ENCODE measurements at places on chromosomes 1 and 21.

DNA sequence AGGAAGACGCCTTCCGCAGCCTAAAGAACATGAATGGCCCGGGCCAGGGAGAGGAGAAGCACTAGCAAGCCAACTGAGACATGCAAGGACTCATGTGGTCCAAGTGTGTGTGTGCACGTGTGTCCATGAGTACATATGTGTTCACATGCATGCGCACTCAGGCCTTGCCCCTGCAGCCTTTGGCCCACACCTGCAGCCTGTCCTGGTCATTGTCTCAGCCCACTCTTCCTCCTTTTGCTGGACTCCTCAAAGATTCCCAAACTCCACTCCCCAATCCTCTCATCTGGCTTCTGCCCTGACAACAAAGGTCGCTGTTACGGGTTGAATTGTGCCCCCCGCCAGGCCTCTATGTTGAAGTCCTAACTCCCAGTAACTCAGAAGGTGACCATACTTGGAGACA, 21.9 kb downstream of the CDCA8 start:
- DNase-seq: no peak

- DNase-seq: no peak
Measured at GRCh38 chr1:78651241-78651640, 1.6 kb downstream of the IFI44 start.

DNA sequence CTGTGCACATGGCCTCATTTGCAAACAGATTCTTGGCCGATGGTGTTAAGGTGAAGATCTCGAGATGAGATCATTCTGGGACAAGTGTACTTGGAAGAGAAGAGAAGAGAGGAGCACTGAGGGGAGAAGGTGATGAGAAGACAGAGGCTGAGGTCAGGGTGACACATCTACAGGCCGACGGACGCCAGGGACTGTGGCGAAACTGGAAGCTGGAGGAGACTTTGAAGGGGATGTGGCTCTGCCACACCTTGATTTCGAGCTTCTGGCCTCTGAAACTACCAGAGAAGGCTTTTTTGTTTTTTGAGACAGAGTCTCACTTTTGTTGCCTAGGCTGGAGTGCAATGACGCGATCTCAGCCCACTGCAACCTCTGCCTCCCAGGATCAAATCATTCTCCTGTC, 137.5 kb upstream of the TMEM51 start:
- DNase-seq: no peak

GRCh38 chr1:23930861-23931490, 17.8 kb upstream of the CNR2 start:
- DNase-seq: no peak

DNA sequence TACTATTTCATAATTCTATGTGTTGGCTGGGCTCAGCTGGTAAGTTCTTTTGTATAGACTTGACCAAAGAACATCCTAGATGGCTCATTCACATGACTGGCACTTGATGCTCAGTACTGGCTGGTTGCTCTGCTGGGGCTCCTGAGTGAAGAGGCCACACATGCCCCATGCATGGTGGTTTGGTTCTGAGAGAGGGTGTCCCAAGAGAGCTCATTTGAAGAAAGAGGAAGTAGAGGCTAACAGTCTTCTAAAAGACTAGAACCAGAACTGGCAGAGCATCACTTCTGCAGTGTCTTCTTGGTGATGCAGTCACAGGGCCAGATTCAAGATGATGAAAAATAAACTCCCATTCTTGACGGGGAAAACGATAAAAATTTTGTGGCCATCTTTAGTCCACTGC, 5.2 kb upstream of the BACH1 start:
- DNase-seq: peak; percentile 48

- no peak for DNase-seq
Measured at GRCh38 chr1:170696591-170697290, 32.8 kb downstream of the PRRX1 start.

GRCh38 chr1:193270996-193271395, 84.6 kb upstream of the B3GALT2 start:
- DNase-seq: no peak

- DNase-seq: no peak
Measured at GRCh38 chr1:232016616-232017015, 390.0 kb downstream of the DISC1 start.

- DNase-seq: no peak
Measured at GRCh38 chr1:153538315-153538821, 2.4 kb downstream of the S100A5 start.

GRCh38 chr1:68197891-68198290, 34.4 kb downstream of the WLS start:
- no peak for DNase-seq

DNA sequence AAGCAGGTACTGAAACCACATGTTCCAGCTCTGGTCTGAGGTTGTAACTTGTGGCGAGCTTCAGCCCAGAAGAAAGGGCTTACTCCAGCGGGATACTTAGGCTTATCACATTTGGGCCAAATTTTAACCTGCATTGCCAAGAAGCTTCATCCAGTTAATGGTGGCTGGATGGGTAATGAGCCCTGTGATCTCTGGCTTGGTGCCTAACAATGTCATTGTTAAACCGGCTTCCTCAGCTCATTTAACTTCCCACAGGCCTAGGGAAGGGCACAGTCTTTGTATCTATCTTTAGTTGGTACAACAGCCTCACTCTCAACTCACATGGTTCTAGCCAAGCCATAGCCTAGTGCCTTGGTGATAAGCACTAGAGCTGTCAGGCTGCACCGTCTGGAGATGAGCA, 43.6 kb upstream of the CCDC190 start:
- no peak for DNase-seq

- no peak for DNase-seq
Measured at GRCh38 chr1:39753132-39754025, 14.7 kb downstream of the PPIE start.

DNA sequence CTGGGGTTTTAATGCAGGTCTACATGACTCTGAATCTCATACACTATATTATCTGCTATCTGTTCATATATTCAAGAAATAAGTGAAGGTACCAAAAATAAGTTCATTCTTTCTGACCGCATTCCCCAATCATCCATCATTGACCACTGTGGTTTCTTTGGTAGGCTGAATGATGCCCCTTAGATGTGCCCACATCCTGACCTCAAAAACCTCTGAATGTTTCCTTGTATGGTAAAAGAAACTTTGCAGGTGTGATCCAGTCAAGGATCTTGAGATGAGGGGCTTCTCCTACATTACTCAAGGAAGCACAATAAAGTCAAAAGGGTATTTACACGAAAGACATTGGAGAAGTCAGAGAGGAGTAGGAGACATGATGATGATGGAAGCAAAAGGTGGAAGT, 60.6 kb upstream of the LRRC8B start:
- no peak for DNase-seq

DNA sequence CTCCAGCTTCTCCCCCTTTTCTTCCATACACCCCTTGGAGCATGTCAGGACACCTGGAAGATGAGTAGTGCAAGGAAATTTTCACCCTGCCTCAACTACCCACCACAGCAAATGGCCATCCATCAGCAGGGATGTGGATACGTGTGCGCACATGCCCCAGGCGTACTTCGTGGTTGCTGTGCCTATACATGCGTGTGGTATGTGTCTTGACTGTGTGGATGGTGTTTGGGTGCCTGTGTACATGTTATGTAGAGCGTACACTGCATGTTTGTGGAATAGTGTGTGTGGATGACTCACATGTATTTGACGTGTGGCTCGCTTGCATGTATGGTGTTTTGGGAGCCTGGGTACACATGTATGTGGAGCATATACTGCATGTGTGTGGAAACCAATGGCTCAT, 158.5 kb downstream of the RRAGC start:
- no peak for DNase-seq

DNA sequence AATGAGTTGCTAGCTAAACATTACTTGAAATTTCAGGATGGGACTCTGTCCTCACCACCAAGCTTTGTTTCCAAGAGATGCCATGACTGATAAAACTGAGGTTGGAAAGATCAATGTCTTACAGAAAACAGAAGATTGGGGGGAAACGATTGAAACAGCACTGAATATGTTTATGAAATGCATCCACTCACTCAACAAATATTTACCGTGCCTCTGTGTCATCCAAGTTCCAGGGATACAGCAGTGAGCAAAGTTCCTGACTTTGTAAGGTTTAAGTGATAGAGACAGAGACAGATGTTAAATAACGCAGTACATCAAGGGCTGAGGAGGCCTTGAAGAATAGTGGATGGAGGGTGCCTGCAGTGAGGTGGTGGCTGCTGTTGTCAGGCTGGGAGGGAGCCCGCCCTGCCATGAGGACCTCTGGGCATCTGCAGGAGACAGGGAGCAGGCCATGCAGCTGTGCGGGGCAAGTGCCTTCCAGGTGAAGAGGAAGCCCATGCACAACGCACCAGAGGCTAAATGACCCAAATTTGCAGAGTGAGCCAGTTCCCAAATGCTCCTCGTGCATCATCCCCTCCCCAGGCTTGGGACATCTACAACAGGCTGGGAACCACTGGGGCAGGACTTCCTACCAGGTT, 108.0 kb downstream of the HLCS start:
- DNase-seq: no peak

- DNase-seq: no peak
Measured at GRCh38 chr1:64599242-64599641, 129.3 kb downstream of the CACHD1 start.

- DNase-seq: no peak
Measured at GRCh38 chr21:46022551-46023525, 41.3 kb downstream of the COL6A1 start.

DNA sequence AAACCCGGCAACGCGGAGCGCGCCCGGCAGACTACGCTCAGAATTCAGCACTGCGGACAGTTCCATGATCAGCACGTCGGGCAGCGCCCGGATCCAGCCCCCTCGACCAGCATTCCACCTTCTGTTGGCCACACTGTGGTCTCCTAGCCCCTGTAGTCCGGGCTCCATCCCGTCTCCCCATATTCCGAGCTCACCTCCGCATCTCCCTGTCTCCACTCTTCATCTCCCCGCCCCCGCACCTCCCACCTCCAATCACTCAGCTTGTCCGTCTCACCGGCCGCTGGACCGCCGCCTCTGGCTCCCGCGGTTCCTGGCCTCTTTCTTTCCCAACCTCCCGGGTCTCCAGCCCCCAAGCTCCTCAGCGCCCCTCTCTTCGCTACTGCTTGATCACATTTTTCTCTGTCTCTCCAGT, 500 bp downstream of the EPHA10 start:
- DNase-seq: no peak

GRCh38 chr1:93399781-93400180, 48.1 kb upstream of the FNBP1L start:
- no peak for DNase-seq

DNA sequence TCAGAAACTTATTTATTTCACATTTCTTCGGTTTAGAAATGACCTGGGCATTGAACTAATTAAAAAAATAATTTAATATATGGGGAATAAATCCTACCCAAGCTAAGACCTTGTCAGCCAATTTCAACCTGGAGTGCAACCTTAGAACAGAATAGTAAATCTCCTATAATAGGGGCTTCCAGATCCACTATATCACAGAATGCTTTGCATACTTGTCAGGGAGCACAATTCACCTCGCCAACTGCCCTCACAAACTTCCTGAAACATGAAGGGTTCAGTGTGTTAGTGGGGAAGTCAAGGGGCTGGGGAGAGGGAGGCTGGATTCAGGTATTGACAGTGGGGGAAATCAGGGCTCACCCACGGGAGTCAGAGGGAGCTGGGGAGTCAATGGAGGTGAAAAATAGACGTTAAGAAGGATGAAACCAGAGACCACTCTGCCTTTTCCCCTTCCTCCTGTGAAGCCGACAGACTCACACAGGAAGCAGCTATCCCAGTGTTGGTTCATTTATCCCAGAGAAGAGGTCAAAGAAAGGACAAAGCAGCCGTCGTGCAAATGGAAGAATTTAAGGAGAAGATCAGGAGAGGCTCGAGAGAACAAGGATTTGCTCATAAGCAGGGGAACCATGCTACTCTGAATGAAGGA, 453.3 kb downstream of the NUF2 start:
- no peak for DNase-seq

DNA sequence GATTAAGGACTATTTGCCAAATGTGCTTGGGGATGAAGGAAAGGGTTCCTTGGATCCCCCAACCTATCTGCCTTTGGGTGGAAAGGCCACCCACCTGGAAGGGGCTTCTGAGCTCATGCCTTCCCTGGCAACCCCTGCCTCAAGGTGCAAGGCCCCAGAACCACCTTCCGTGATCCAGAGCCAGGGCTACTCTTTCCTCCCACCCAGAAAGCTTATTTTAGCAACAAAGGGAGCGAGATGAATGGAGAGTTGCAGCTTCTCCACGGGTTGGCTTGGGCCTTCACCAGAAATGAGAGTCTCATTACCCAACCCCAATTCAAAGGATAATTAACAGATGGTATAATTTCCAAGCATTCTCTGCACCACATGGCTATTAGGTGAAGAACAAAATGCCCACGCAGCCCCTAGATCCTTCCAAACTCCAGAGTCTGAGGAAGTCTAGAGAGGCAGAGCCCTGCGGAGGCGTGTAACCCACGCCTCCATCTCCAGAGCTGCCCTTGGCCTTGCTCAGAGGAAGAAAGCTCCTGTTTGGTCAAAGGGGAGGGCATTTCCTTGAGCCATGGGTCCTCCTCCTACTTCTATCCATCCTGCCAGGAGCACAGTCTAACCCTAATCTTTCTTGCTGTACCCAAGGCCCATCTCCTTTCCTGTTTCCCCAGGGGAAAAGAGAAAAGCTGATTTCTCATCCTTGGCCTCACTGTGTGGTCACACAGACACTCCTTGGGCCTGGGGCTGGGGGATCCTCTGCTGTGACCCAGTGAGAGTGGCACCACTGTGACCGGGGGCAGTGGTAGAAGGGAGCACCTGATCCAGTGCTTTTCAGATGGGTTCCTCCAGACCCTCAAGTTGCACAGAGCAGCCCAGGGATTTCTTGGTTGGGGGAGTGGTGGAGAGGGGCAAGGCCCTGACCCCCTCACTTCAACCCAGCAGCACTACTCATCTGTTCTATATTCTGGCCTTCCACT, 1.7 kb upstream of the CELSR2 start:
- no peak for DNase-seq

- DNase-seq: no peak
Measured at GRCh38 chr1:89941110-89941766, 53.7 kb upstream of the ZNF326 start.

GRCh38 chr1:164272156-164272555, 286.8 kb upstream of the PBX1 start:
- no peak for DNase-seq

- no peak for DNase-seq
Measured at GRCh38 chr1:196488579-196488978, 119.7 kb downstream of the KCNT2 start.

- no peak for DNase-seq
Measured at GRCh38 chr21:45874716-45875415, 106.7 kb upstream of the COL6A1 start.

- no peak for DNase-seq
Measured at GRCh38 chr1:46510998-46511365, 21.3 kb downstream of the DMBX1 start.

GRCh38 chr1:100542285-100542684, 4.3 kb downstream of the GPR88 start:
- no peak for DNase-seq

DNA sequence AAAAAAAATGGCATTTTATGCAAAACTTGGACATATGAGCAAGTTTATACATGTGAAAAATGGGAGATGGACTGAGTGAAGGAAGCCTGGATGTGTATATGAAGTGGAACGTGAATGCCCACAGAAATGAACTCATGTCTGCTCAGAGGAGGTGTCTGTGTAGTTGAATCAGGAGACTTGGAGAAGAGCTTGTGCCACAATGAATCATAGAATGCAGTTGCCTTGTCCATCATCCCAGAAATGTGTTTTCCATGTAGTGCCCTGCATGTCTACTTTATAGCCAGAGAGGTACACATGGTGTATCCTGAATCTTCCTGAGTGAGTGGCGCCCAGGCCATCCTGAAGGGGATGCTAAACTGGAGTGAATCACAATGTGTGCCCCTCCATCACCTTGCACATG, 2.6 kb upstream of the ILDR2 start:
- no peak for DNase-seq

All from GM19239 (cell line).